Suppressor macrophage (primary cell): ENCODE measurements at places on chromosomes 7 and 10.

GRCh38 chr10:31939797-31940708 is 11.4 kb upstream of the ARHGAP12 start:
- no peak for DNase-seq

GRCh38 chr7:102096012-102096332 is 190.7 kb upstream of the SH2B2 start:
- no peak for DNase-seq

DNA sequence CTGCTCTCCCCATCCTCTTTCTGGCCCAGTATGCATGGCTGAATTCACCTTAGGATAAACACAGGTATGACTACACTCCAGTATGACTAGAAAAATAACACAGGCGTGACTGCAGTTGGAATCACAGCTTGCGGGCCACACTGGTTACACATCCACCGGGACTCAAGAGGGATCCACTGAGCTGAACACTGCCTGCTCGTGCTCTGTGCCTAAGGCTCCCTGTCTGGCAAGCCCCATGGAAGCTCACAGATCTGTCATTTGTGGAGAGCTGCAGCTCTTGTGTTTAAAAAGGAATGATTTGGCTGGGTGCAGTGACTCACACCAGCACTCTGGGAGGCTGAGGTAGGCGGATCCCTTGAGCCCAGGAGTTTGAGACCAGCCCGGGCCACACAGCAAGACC is 26.8 kb downstream of the VOPP1 start:
- no peak for DNase-seq

- no peak for DNase-seq
Observed at GRCh38 chr7:34672430-34672829, 14.4 kb downstream of the NPSR1 start.

DNA sequence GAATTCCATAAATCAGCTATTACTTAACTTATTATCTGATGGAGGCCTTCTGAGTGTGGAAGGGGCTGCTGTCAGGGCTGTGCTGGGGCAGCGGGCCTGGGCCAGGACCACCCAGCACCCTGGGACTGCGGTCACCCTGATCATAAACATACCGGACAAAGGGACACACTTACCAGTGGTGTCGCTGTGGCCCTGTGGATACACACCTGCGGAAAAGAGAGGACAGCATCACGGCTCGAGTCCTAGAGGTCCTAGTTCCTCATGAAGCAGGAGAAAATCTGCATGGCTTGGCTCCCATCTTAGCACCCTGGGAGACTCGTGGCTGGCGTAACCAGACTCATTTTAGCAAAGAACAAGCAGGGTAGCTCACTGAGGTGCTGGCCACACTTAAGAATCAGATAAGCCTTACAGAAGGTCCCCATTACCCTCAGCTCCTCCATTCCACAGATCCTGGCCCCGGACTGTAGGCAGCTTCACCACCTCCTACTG is 17.7 kb downstream of the IL15RA start:
- DNase-seq = no peak

DNA sequence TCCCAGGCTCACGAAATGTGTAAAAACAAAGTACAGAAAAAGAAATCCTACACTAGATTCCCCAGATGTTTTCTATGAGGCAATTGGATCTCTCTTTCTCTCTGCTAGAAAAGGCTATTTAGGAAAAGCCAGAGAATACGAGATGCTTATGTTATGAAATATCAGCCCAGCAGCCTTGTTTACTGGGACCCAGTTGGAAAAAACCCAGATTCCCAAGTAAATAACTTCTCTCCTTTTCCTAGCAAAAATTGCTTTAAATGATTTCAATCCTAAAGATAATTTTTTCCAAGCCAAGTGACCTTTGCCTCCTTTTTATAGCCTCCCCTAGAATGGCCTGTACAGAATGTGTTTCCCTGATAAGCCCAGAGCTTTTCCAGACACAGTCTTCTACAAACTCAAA is 199.3 kb downstream of the PLXNA4 start:
- no peak for DNase-seq
